NCI-H1417 treated with DMSO at 0.1 percent for 48 hours (cell line): ENCODE measurements at places on chromosomes 12 and 14.

DNA sequence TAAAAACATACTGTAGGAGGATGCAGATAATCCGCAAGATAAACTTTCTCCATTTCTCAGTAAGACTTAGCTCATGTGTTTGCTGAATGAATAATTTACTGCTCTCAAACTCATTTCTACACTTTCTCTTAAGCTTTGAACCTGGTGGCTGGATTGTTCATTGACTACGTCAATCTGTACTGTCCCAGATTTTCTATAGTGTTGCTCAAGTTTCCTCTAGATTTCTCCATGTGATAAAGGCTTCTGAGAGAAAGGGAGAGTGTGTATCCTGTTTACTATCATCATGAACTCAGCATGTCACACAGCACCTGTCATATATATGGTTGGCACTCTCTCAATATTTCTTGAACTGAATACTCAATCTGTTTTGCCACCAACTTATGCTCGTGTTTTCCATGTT lies 518.0 kb upstream of the TBX3 start:
- no peak for DNase-seq

DNA sequence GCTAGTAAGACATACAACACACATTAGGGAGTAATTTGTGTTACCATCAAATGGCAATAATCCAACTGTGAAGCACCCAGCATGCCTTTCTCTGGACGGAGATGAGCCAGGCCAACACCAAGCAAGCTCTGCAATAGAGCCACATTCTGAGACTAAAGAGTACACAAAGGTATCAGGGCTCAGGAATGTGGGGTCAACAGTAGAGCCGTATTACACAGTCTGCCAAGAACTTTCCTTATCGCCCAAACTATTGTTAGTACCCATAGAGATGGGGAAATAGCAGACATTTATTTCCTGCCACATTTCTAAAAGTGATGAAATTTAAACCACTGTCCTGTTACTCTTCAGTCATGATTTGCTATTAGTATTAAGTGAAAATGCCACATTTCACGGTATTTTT lies 113.7 kb downstream of the BMP4 start:
- DNase-seq, result no peak

DNA sequence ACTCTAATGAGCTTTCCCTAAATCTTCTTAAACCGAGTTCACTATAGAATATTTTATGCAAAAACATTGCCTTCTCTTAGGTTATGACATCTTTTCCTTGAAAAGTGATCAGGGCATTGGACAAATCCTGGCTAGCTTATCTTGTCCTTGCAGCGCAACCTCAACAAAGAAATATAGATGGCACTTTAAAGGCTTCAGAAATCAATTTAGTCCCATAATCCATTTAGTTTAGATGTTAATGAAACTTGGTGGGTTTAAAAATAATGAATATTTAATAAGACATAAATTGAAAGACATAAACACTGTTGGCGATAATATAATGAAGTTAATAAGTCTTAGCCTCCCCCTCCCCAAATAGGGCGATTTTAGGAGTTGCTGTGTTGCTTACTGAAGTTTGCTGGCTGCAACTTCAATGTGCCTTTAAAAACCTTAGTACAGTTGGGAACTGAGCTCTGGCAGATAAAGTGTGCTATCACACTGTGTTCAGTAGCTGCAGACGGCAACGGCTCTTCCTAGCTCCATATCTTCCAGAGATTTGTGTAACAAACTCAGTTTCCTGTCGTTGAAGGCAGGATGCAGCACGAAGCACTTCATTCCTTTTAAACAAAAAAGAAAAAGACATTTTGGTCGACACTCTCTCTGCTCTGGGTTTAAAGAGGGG lies 19.5 kb downstream of the PLXNC1 start:
- DNase-seq, result no peak

- DNase-seq, result peak; percentile 28
Observed at GRCh38 chr14:57057803-57058202, 210.9 kb downstream of the EXOC5 start.

DNA sequence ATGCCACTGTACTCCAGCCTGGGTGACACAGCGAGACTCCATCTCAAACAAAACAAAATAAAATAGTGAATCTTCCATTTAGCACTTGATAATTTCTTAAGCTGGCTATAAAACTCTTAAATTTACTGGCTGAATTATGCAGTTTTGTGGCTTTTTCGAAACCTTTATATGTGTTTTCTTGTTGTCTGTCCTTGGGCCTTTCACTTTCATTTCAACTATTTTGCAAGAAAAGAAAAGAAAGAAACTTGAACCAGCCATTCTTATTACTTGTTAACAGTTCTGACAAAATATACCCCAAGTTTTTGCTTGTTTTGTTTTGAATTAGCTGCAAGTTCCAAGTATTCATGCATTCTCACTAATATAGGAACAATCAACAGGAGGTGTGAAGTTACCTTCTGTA lies 42.8 kb downstream of the PRICKLE1 start:
- DNase-seq, result no peak

DNA sequence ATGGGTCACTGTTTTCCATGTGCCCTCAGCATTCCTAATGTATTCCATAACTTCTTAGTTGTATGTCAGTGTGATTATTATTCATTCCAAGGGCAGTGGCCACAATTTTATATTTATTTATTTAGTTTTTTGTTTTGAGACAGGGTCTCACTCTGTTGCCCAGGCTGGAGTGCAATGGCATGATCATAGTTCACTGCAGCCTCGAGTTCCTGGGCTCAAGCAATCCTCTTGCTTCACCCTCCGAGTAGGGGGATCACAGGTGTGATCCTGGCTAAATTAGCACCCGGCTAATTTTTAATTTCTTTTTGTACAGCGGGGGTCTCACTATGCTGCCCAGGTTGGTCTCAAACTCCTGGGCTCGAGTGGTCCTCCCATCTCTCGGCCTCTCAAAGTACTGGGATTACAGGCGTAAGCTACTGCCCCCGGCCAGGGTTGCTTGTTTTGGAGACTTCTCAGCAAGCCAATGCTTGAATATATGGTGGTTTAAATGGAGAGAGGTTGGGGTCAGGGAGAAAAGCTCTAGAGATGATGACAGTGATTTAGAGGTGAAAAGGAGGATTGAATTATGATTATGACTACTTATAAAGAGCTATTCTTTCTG lies 7.6 kb downstream of the GPRC5A start:
- no peak for DNase-seq
